Subcutaneous adipose tissue (tissue), 4 donors: ENCODE measurements at places on chromosomes 5 and 9. TPM values are rescaled to one million over a fixed set of nuclear protein-coding genes. Genes with fewer than 3 reads are reported as not detected.

Gene ROR2
- total RNA-seq: 0.44 TPM

Gene MARCOL
- total RNA-seq: not detected

Gene EFNA5
- 18.6 TPM for total RNA-seq

Gene PLPP7
- 11.1 TPM for total RNA-seq

Gene TERT
- total RNA-seq: not detected

Gene RNF14
- total RNA-seq: 28.1 TPM

Gene SPATA31C1
- not detected for total RNA-seq

Gene NKD2
- not detected for total RNA-seq

Gene PRLR
- total RNA-seq: 4.0 TPM

Gene SLC36A2
- total RNA-seq: 0.19 TPM

Gene GLE1
- 25.8 TPM for total RNA-seq

Gene TEX48
- not detected for total RNA-seq

Gene SLC35D2
- total RNA-seq: 18.6 TPM

Gene SLC27A6
- total RNA-seq: not detected

Gene PLPPR1
- total RNA-seq: not detected

Gene FAM200C
- 5.1 TPM for total RNA-seq

Gene FYB1
- 25.1 TPM for total RNA-seq

Gene PCDHA1
- not detected for total RNA-seq

Gene SLC9A3
- total RNA-seq: 2.3 TPM

Gene C9
- total RNA-seq: not detected

Gene CPEB4
- 42.1 TPM for total RNA-seq

Gene TNFSF8
- total RNA-seq: 18.4 TPM

Gene SH3RF2
- 2.2 TPM for total RNA-seq

Gene CCNJL
- total RNA-seq: 2.8 TPM

Gene GPX8
- total RNA-seq: 19.7 TPM

Gene CDO1
- total RNA-seq: 255 TPM

Gene LPAR1
- 61.1 TPM for total RNA-seq

Gene INSL4
- not detected for total RNA-seq

Gene HSPB3
- total RNA-seq: not detected

Gene GADD45G
- 5.5 TPM for total RNA-seq

Gene SLC1A1
- 4.6 TPM for total RNA-seq

Gene CCIN
- 0.38 TPM for total RNA-seq

Gene PCDHA11
- total RNA-seq: 0.34 TPM

Gene OCLN
- total RNA-seq: 3.2 TPM

Gene C5orf34
- 3.9 TPM for total RNA-seq

Gene PDLIM4
- total RNA-seq: 16.3 TPM

Gene CCDC171
- 2.9 TPM for total RNA-seq

Gene ARID3C
- not detected for total RNA-seq

Gene PRRT1B
- not detected for total RNA-seq

Gene CXCL14
- 176 TPM for total RNA-seq

Gene MAMDC2
- total RNA-seq: 18.3 TPM

Gene SMIM33
- total RNA-seq: not detected

Gene NAIP
- 41.6 TPM for total RNA-seq

Gene CNTRL
- total RNA-seq: 20.0 TPM

Gene FBN2
- 0.34 TPM for total RNA-seq

Gene GRXCR2
- total RNA-seq: not detected

Gene PCDHGB1
- 1.7 TPM for total RNA-seq

Gene NREP
- 7.7 TPM for total RNA-seq

Gene CERCAM
- total RNA-seq: 8.3 TPM

Gene PAPPA
- 3.9 TPM for total RNA-seq

Gene STC2
- 15.0 TPM for total RNA-seq

Gene BICD2
- total RNA-seq: 38.6 TPM
